Activated naive CD8-positive, alpha-beta T cell treated with anti-CD3 and anti-CD28 coated beads, Interleukin-2, amount 10 ng/mL, durations not matched to agents 7 days and 5 days (primary cell): ENCODE measurements at places on chromosomes 16 and 17. TPM values are rescaled to one million over a fixed set of nuclear protein-coding genes. Genes with fewer than 3 reads are reported as not detected.

HAPSTR1 gene
- 71.6 TPM for total RNA-seq

TUBB3 gene
- total RNA-seq, result 0.31 TPM

KRT25 gene
- total RNA-seq, result not detected

KRT28 gene
- not detected for total RNA-seq

GRCh38 chr16:30927789-30928378 is 4.5 kb downstream of the FBXL19 start:
- no peak for DNase-seq
